NCI-H345 (cell line): ENCODE measurements at places on chromosomes 2 and 18.

GRCh38 chr2:235194351-235194750 is 242.5 kb downstream of the SH3BP4 start:
- DNase-seq, result no peak

DNA sequence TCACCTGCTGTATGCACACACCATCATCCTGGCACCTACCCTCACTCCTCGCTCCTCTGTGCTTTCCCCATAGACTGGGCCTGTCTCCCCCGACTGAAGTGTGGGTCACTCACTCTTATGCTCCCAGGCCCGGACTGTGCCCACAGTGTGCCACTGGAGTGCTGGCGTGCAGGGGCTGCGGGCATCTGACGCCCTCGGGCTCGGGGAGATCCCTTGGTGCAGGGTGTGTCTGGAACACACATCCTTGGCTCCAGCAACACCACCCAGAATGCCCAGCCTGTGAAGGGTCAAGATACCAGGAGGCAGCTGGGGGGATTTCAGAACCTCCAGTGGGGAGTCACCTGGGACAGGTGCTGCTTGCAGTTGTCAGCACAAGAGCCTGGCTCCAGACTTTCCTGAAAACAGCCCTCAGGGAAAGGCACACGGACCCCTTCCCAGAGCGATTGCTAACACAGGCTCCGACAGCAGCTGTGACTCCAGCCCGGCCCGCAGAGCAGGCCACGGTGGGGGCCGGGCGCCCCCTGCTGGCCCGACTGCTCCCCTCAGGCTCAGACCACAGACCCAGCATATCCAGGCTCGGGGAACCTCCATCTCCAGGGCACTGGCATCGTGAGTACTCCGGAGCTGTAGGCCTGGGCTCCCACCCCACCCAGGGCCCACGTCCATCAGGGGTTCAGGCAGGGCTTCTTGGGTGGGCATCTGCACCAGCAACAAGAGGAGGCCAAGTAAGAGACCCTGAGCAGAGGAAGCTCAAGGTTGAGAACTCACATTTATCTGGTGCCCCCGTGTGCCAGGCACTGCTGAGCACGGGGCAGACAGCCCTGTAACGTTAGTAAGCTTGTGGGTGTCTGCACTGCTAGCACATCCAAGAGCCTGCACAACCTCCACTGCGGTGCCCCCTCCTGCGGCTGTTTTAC is 8.6 kb downstream of the HS1BP3 start:
- peak; percentile 76 for DNase-seq

GRCh38 chr2:143015656-143016055 is 113.6 kb upstream of the ARHGAP15 start:
- DNase-seq, result no peak

GRCh38 chr2:54176577-54176976 is 61.2 kb downstream of the ACYP2 start:
- no peak for DNase-seq

DNA sequence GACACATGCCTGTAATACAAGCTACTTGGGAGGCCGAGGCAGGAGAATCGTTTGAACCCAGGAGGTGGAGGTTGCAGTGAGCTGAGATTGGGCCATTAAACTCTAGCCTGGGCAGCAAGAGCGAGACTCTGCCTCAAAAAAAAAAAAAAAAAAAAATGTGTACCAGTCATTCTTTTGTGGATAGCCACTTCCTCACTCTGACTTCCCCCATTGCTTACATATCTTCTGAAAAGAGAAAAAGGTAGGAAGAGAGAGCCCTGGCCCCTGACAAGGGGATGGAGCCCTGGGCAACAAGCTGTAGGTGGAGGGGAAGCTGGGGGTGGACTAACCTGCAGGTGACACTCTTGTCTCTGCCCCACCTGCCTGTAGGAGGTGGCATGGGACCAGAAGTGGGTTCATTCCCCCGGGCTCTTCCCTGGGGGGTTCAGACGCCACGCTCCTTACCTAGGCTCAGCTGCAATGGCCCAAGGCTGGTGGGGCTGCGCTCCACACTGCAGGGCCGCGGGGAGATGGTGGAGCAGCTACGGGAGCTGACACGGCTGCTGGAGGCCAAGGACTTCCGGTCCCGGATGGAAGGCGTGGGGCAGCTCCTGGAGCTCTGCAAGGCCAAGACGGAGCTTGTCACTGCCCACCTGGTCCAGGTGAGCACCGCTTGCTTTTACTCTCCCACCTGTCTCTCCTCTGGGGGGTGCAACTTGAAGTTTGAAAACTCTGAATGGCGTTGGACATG is 39.1 kb downstream of the PCARE start:
- DNase-seq, result no peak

DNA sequence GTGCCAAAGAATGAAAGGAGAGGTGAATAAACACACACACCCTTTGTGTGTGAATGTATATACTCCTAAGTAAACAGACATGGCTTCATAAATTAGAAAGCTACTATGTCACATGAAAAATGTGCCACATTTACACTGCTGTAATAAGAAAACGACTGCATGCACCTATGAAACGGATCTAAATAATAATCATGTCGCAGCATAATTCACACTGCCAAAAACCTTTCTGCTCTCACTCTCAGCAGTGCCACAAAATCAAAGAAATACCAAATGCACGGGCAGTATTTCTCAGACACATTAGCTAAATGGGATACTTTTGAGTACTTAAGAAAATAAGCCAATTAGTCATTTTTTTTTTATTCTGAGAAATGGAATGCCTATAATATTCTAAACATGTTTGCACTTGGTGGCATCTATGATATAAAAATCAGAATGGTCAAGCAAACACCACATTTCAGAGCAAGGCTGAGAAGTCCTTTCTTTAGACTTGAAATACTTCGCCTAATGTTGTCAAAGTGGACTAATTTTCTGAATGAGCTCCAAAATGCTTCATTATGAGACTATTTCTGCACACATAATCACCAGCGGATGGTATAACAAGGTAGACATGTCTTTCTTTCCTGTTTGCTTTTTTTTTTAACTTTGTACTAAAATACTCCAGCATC is 6.6 kb downstream of the BCL11A start:
- no peak for DNase-seq
